ENCODE measurements at places on chromosomes 6 and 20.

DNA sequence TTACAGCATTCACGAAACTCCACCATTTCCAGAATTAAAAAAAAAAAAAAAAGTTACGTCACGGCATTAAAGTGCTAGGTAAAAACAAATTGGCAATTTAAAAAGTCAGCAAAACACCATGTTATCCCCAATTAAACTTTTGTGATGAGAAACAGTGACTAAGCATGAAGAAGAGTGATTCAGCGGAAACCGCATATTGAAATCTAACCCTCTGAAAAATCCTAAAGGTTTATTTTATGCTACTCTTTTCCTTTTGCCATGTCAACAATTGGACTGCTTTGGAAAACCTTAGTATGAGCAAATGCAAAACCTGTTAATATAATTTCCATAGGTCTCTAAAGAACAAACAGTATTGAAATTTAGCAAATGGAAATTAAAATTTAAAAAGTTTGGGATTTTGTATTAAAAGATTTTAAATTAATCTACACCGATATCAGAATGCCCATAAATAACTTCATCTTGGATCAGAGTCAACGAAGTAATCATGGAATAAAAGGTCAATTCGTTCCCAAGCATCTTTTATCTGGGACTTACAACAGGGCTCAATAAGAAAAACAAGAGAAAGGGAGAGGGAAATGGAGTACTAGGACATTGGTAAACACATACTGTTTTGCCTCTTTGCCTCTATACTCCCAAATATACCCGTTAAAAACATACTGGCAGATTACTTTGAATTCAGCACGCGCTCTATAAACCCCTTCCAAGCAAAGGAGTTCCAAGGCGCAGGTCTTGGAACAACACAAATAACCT is 1.1 kb downstream of the FBXO30 start:
- no peak for DNase-seq

- DNase-seq = no peak
Measured at GRCh38 chr20:47453167-47453782, 48.4 kb upstream of the NCOA3 start.

- no peak for DNase-seq
Measured at GRCh38 chr6:43874814-43875590, 105.0 kb downstream of the VEGFA start.

GRCh38 chr6:170033666-170034065 is 257.2 kb downstream of the DLL1 start:
- DNase-seq = no peak

DNA sequence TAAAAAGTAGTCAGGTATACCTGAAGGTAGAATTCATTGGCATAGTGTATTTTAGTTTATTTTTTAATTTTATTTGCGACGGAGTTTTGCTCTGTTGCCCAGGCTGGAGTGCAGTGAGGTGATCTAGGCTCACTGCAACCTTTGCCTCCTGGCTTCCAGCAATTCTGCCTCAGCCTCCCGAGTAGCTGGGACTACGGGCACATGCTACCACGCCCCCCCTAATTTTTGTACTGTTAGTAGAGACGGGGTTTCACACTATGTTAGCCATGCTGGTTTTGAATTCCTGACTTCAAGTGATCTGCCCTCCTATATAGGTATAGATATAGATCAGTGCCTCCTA is 102.8 kb upstream of the PRSS16 start:
- no peak for DNase-seq

- DNase-seq = no peak
Measured at GRCh38 chr6:6471276-6471675, 117.2 kb upstream of the LY86 start.

GRCh38 chr20:54151075-54151439 is 22.7 kb downstream of the CYP24A1 start:
- no peak for DNase-seq

GRCh38 chr20:24629668-24630067 is 160.2 kb downstream of the SYNDIG1 start:
- no peak for DNase-seq

GRCh38 chr6:36269834-36270705 is at the start of gene PNPLA1:
PNPLA1 (plus strand) TSS chr6:36270060; CDS start chr6:36270460, 400 bp downstream.
- DNase-seq = no peak

GRCh38 chr6:125984311-125984710 is 2.0 kb upstream of the TRMT11 start:
- no peak for DNase-seq

DNA sequence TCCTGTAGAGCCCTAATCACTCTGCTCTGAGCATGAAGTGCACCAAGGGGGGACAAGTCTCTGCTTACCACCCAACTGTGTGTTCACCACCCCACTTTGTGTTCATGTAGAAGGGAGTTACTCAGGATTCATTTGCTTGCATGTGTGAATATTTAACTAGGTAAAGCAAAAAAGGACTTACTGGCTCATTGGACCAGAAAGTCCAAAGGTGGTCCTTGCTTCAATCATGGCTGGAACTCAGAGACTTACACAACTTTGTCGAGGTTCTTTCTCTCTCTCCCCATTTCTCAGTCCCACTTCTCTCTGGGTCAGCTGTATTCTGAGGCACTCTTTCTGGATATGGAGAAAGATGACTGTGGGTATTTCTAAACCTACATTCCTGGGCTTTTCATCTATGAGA is 4.0 kb downstream of the TMEM200A start:
- DNase-seq = no peak

DNA sequence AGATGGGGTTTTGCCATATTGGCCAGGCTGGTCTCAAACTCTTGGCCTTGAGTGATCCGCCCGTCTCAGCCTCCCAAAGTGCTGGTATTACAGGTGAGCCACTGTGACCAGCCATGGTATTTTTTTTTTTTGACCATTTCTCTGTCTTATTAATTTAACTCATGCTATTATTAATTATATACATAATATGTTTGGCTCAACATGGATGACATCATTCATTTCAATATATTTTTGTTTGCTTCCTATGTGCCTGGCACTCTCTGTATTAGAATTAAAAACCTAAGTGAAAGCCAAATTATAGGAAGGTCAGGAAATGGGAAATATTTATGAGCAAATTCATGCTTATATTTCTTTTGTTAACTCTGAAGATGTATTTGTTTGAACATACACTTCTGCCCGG is 55.8 kb upstream of the AKIRIN2 start:
- DNase-seq = no peak

DNA sequence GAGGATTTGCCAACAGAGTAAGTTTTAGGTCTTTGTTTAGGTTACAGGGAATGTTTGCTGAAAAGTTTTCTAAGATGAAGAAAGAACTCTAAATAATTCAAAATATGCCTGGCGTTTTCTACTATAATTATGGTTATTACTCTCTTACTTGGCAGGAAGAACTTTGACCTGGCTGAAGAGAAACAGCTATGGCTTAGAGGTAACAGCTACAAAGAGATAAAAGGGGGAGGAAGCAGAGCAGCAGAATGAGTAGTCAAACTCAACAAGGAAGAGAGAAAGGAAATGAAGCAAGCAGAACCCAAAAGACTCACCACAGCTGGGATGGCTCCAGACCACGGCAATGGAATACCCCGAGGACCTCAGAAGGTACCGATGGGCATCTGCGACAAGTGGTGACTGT is 95.6 kb downstream of the KIF16B start:
- DNase-seq = no peak

DNA sequence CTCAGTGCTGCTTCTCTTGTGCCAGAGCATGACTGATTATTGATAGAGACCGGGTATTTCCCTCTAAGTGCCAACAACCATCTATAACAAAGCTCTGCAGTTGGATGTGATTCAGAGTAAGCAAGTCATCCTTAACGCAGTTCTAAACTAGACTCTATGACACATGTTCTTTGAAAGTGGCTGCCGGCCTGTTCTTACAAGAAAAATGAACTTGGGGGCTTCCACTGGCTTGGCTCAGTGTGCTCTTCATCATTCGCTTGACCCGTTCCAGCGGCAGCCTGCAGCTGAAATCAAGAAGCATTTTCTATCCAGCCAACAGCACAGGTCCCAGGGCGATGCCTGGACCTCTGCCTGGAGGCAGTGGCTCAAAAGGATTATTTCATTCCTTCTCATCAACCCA is 29.8 kb downstream of the GFOD1 start:
- no peak for DNase-seq

DNA sequence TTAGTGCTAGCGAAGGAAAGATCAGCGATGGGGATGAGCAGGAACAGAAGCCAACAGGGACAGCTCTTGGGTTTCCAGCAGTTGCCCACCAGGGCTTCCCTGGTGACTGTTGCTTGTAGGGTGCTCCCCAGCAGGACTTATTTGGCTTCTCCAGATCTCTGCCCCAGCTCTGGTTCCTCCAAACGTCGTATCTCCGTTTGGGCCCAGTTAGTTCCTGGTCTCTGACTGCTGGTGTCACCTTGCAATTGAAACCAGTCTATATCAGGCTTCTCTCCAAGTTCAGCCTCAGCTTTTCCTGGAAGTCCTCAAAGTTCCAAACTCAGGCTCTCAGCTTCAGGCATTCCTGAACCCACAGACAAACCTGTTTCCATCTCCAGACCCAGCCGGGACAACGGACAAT is 70.8 kb upstream of the NXT1 start:
- no peak for DNase-seq

All from stimulated activated CD8-positive, alpha-beta memory T cell treated with anti-CD3 and anti-CD28 coated beads, Interleukin-4, amount 100 ng/mL, for 1 hour (primary cell).